ENCODE measurements at places on chromosomes 12 and 14. TPM values are rescaled to one million over a fixed set of nuclear protein-coding genes. Genes with fewer than 3 reads are reported as not detected.

Gene CALCOCO1
- total RNA-seq, result 20.4 TPM

Gene PROX2
- total RNA-seq, result 0.23 TPM

Gene RNF34
- total RNA-seq, result 64.2 TPM

Gene GALNT16
- not detected for total RNA-seq

Gene MMP17
- not detected for total RNA-seq

Gene WSCD2
- total RNA-seq, result not detected

Gene DDX23
- 115 TPM for total RNA-seq

Gene IAPP
- total RNA-seq, result not detected

GRCh38 chr14:99136047-99136400 lies 136.0 kb downstream of the BCL11B start:
- DNase-seq, result no peak

DNA sequence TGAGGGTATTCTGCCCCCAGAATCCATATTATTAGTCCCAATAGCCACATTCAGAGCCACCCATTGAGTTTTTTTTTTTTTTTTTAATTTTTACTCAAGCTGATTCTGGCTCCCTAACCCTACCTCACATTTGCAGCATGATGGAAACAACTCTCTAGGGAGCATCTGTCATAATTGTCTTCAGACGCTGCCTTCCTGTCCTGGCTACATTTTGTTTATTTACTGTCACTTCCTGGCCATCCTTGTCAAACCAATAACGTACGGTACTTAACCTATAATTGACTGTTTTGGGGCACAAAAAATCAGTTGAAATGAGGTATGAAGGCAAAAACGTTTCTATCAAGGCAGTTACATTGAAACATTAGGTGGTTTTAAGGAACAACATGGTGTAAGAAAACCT lies 2.1 kb downstream of the GLIPR1 start:
- no peak for DNase-seq

DNA sequence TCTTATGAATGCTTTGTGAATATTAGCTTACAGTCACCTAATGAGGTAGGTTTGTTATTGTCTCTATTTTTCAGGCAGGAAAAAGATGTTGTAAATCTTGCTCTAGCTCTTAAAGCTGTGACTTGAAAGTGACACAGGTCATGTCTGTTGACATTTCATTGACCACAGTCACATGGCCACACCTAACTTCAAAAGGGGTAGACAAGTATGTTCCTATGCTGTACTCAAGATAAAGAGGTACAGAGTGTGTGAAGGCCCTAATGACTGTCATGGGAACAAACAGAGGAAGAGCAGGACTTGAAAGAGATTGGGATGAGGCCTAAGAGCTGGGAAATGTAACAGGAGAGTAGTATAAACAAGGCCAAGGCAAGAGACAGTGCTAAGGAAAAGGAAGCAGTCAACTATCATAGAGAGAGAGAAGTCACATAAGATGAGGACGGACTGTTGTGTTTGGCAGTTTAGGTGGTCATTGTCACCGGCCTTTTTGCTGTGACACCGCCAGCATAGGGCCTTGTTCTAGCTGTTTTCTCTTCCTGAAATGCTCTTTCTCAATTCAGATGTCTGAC lies 181.0 kb downstream of the CFAP54 start:
- DNase-seq, result no peak

DNA sequence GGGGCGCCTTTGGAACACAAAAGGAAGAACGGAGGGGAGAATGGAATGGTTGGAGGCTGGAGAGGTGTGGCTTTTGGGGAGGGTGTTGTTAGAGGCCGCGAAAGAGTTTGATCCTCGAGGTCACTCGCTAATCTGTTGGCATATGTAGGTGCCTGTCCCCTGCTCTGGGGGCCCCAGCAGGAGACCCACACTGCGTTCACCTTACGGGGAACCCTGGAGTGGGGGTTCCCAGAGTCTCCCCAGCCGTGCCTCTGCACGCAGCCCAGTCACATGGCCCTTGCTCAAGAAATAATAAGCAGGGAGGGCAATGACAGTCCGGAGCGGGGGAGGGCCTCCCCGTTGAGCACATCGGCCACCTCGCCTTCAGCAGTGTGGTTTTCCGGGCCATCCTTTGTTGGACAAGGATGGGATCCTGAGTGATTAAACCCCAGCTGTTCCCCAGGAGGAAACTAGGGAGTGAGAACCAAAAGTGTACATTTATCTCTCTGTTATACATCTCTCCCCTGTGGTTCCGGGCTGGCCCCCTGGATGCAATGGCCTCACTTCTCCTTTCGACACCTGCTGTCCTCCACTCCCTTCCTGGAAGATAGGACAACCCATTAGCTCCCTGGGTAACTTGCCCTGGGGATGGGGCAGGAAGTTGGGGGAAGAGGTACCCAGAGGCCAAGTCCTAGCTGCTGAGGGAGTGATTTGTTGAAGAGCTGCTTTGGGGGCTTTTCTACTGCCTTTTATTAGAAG lies 1.3 kb downstream of the PLEKHG3 start:
- peak; percentile 30 for DNase-seq

- DNase-seq, result peak; percentile 80
These were observed 74.7 kb downstream of the DIO3 start for GRCh38 chr14:101635749-101636560.

DNA sequence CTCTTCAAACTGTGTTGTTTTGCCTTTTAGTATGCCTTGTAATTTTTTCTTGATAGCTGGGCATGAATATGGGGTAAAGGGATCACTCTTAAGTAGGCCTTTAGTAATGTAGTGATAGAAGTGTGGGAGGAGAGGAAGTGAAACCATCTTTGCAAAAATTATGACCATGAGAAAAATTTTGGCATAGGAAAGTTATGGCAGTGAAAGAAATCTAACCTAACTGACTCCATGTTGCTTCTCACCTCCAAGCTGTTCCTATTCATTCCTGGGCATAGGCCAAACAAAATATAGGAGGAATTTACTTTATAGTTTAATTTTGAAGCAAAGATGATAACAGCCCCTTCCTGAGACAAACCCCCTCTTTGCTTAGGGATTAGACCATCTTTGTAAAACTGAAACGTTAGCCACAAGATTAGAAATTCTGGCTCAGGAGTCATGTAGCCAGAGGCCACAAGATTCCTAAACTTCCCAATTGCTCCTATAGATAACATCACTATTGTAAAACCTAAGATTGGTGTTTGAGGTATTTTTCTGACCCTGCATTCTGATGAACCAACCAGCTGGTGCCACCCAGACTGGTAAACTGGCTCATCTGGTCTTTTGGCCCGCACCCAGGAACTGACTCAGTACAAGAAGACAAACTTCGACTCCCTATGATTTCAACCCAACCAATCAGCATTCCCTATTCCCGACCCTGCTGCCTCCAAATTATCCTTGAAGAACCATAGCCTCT lies 45.8 kb downstream of the CRADD start:
- DNase-seq, result no peak

GRCh38 chr12:44054281-44054680 lies 218.4 kb downstream of the TMEM117 start:
- DNase-seq, result no peak

DNA sequence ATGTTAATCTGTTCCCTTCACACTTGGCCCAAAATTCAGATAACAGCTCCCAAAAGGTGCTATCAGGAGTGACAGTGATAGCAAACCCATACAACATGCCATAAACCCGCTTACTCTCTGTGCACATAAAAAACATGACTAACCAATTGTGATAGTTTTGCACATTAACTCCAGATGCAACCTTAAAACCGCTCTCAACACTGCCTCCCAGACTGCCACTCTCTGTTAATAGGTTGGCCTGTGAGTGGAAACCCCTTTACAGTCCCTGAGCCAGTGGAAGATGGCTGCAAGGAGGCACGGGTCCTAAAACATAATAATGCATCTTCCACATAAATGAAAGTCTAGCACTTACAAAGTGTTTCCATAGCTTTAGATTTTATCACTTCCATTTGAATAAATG lies 12.0 kb upstream of the TMTC1 start:
- no peak for DNase-seq

DNA sequence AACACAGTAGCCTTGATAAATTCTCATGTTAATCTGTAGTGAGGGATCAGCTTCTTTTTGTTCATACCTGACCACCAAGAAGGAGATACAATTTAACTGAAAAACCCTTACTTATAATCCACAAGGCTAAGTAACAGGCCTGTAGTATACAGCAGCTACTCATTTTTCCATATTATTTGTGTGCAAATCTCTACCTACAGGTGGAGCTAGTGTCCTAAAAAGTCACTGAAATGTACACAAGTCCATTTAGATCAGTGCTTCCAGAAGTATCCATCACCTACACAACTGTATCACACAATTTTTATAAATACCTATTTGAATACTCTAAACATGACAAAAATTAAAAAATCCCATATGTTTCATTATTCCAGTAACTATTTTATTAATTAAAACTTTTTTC lies 173.2 kb downstream of the SLC35F4 start:
- DNase-seq, result no peak

DNA sequence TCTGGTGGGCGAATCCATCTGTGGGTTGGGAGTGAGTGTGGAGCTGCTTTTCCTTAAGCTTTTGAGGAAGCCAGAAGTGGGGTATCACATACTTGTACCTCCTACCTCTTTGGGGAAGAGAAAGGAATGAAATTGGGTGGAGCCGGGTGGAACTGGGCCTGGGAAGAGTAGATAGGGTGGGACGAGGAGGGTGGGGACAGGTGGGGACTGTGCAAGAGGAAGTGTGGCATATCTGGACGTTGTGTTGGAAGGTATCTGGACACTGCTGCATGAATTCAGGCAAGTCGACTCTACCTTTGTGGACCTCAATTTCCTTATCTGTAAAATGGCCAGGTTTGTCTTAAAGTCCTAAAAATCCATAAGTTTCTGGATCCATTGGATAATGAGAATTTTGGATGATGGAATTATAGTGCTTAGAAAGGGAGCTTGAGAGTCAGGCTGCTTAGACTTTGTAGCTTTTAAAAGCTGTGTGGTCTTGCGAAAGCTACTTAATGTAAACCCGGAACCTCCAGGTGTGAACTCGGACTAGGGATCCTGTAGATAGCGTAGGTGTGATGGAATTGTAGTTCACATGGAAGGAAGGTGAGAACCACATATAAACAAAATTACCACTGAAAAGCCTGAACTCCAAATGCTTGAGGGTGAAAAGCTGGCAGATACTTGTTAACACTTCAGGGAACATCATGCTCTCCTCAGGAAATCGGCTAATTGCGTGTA lies 2.1 kb downstream of the VRTN start:
- no peak for DNase-seq

GRCh38 chr12:19518209-19518608 lies 78.9 kb downstream of the AEBP2 start:
- no peak for DNase-seq

Data from activated CD4-positive, alpha-beta T cell treated with anti-CD3 and anti-CD28 coated beads for 36 hours (primary cell).